Stimulated activated CD4-positive, alpha-beta T cell treated with anti-CD3 and anti-CD28 coated beads, TNF-alpha, amount 100 ng/mL, for 4 hours (primary cell): ENCODE measurements at places on chromosomes 5 and 9.

DNA sequence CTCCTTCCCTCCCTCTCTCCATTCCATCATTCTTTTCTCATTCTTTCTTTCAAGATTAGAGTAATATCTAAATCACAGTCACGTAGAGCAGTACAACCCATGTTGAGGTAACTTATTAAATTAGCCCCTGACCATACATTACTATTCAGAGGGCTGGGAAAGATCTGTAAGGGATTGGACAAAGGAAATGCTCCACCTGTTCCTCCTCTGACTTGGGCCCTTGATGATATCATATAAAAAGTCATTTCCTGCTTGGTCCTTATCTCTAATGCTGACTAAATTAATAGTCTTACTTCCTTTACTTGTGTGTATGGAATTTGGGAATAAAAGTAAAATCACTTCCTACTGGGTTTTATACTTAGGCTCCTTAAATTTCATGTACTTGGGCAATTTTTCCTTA, 40.8 kb downstream of the SNX18 start:
- no peak for DNase-seq

DNA sequence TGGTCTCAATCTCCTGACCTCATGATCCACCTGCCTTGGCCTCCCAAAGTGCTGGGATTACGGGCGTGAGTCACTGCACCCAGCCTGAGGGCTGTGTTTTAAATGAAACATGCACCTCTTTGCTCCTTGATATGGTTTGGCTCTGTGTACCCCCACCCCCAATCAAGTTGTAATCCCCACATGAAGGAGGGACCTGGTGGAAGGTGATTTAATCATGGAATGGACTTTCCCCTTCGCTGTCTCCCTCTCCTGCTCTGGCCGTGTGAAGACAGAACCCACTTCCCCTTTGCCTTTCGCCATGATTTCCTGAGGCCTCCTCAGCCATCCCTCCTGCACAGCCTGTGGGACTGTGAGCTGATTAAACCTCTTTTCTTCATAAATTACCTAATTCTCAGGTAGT, 12.5 kb upstream of the NOTCH1 start:
- no peak for DNase-seq

GRCh38 chr9:130842545-130842944, 7.5 kb downstream of the ABL1 start:
- no peak for DNase-seq

DNA sequence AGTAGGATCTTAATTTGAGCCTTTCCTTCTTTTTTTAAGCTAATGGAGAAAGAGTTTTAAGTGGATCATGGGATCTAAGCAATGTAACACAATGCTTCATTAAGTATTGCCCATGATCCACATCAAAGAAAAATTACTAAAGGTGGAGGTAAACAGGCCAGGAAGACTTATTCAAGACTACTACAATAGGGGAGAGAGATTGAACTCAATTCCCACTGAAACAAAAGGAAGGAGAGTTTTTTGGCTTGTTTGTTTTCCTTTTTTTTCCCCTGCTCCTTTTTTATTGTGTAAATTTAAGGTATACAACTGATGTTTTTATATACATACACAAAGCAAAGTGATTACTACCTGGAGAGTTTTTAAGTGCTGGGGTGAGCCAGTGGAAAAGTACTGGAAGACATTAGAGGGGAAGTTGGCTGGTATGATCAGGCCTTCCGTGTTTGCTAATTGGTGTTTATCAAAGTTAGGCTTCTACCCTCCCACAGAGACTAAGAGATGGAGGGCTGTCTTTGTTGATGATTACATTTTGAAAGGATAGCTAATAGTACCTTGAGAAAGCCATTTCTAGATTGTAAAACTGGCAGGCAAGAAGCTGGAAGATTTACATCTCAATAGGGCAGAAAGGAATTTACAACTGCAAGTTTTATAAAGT, 262.7 kb downstream of the CHSY3 start:
- no peak for DNase-seq

DNA sequence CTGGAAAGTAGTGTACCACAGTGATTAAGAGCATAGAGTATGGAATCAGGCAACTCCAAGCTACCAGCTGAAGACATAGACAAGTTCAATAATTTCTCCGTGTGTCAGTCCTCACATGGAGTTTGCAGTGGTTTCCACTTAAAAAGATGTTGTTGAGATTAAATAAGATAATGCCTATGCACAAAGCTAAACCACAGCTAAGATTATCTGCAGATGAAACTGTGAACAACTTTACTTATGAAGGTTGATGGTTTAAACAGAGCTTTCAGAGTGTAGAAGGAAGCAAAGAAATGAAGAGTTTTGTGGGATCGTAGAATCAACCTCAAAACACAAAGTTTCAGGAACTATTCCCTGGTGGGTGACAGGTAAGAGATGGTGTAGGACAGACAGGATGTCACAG, 223.5 kb upstream of the IL12B start:
- no peak for DNase-seq

DNA sequence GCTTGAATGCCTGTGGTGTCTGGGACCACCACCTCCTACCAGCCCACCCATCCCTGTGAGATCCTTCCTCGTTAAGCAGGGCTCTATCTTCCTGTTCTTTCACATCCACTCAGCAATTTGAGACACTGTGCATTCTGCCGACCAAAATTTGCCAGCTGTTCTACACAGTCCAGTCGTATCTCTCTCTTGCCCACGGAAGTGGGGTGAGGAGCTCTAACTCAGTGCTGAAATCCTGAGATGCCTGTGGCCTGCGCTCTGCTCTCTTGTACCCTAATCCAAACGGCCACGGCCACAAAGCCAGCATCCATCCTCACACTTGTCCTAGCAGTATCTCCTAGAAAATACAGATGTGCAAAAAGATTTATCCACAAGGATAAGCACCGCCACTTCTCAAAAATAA, 97.9 kb downstream of the MVB12B start:
- no peak for DNase-seq

- DNase-seq: no peak
These were observed 1.9 kb downstream of the FRMD3 start for GRCh38 chr9:83536332-83536731.

GRCh38 chr9:79210541-79211243, 361.1 kb upstream of the TLE4 start:
- DNase-seq: no peak

GRCh38 chr5:181217803-181218062, 5.3 kb upstream of the TRIM41 start:
- no peak for DNase-seq

DNA sequence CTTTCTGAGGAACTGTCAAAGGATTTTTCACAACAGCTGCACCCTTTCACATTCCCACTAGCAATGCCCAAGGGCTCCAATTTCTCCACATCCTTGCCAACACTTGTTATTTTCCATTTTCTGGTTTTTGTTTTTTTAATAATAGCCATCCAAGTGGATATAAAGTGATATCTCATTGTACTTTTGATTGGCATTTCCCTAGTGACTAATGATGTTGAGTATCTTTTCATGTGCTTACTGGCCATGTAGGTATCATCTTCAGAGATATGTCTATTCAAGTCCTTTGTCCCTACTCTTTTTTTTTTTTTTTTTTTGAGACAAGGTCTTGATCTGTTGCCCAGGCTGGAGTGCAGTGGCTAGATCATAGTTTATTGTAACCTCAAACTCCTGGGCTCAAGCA, 115.8 kb upstream of the HAND1 start:
- DNase-seq: no peak

- DNase-seq: no peak
These were observed 8.4 kb upstream of the AMACR start for GRCh38 chr5:34016222-34016621.

GRCh38 chr5:104942735-104943134, 1380.1 kb upstream of the NUDT12 start:
- DNase-seq: no peak

GRCh38 chr9:111896942-111897600, 457 bp downstream of the UGCG start:
- no peak for DNase-seq

GRCh38 chr9:68577774-68578591, 37.3 kb upstream of the TMEM252 start:
- no peak for DNase-seq

- DNase-seq: no peak
These were observed 216.5 kb downstream of the MCTP1 start for GRCh38 chr5:95068289-95068910.

DNA sequence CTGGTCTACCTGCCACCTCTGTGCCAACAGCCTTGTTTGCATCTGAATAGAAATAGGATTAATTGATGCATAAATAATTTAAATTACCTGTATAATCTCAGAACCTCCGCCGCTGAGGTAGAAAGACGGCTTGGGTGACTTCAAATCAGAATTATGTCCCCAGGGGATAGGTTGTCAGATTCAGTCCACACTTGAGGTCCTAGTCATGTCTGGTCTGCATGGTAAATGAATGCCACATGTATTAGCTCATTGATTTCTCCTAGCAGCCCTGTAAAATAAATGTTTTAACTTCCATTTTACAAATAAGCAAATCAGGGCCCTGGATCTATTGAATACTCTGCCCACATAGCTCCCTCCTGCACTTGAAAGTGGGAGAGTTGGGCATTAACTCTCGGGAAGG, 368.0 kb upstream of the WWC1 start:
- DNase-seq: no peak

DNA sequence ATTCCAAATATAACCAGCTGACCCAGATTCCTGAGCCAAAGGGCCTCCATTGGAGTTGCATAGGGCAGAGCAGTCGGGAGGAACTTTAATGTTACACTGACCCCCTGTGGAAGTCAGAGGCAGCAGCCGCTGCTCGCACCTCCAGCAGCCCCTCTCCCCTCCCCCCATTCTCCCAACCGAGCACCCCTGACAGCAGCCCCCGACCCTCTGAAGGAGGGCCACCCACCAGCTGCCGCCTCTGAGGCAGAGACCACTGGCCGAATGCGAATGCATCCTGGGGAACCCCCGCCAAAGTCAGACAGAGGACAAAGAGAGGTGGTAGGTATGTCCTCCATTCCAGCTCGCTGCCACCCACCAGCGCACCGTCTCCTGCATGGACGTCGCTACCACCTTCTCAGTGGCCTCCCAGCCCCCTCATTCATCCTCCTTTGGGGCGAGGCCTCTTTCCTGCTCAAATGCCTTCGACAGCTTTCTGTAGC, 231.0 kb downstream of the CDK5RAP2 start:
- DNase-seq: no peak

DNA sequence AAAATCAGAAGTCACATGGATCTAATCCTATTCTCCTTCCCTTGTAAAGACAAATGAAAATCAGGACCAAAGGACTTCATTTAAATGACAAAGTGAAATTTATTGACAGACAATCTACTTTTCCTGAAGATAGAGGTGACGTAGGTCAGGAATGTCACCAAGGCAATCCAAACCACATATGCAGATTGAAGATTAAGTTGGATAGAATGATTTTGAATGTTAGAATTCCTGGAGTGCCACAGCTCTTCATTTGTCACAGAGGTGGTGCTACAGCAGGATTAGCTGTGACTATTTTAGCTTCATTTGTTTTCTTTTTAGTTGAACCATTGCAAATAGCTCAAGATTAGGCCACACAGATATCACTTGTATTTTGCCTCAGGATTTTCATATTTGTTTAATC, 736.0 kb upstream of the ARRDC3 start:
- no peak for DNase-seq

- no peak for DNase-seq
These were observed 7.4 kb downstream of the DDX31 start for GRCh38 chr9:132662152-132662945.

GRCh38 chr5:16384804-16385203, 80.8 kb downstream of the ZNF622 start:
- no peak for DNase-seq

DNA sequence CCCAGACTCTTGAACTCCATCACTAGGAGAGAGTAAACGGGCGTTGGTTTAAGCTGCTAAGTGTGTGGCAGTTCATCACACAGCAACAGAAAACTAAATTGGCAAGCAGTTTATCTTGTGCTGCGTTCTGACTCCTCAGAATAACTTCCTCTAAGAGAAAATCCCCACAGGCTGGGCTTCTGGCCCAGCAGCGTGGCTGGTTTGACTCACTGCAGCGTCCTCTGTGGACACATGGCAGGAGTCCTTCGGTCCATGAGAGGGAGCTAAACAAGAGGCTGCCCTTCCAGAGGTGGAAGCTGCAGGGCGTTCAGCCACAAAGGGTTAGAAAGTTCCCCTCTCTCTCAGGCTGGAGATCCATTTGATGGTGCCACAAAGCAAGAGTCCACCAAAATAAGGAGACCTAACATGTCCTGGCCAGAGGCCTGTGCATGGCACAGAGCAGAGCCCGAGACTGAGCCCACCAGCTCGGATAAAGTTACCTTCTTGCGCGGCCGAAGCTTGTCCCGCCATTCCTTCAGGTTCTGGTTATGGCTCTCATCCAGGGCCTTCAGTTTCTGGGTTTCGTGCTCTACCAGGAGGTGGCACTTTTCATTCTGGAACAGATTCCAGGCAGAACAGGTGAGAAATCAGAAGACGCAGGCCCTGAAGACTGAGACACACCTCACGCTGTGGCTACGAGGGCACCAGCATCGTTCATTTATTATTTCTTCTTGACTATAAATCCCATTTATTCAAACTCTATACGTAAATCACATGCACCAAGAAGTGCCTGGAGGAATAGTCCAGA, 46.2 kb upstream of the FBXW11 start:
- DNase-seq: no peak

GRCh38 chr5:2300861-2301574, 418.3 kb upstream of the IRX4 start:
- DNase-seq: no peak

DNA sequence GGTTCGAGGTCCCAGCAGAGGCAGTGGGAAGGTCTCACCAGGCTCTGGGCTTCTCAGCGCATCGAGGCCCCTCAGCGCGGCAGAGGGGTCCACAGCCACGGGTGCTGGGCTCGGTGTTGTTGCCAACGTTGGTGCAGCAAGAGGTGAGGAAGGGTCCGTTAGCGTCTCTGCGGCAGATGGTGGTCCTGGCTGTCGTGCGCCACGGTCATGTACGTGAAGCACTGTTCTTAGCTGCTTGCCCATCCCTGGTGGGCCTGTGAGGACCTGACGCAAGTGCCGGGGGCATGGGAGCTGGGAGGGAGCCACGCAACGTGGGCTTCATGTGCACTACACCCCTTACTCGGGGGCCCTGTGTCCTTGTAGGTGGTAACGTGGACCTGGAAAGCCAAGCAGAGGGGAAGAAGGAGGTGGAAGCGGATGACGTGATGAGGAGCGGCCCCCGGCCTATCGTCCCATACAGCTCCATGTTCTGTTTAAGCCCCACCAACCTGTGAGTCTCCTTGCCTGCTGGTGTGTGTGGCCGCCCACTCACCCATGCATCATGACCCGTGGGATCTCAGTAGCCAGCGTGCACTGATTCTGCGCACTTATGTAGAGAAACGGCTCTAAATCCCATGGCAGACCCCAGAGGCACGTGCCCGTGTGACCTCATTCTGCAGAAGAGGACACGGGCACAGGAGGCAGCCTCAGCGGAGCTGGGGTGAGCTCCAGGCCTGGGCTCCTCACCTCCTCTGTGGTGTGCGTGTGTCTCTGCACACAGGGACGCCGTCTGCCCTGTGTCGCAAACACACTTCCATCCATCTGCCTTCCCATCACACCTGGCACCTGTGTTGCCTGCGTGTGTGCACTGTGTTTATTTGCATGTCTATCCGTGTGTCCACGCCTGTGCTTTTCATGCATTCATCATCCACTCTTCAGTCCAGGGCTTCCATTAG, 166.1 kb downstream of the CACNA1B start:
- no peak for DNase-seq
